ENCODE measurements at places on chromosomes 2 and 18. TPM values are rescaled to one million over a fixed set of nuclear protein-coding genes. Genes with fewer than 3 reads are reported as not detected.

GPR17 gene
- not detected for total RNA-seq

TNFAIP6 gene
- 2.2 TPM for total RNA-seq

CNGA3 gene
- total RNA-seq: not detected

UGT1A4 gene
- total RNA-seq: not detected

CHRNA1 gene
- 0.90 TPM for total RNA-seq

CFAP221 gene
- total RNA-seq: not detected

PID1 gene
- total RNA-seq: 0.83 TPM

STEAP3 gene
- 18.9 TPM for total RNA-seq

HOXD8 gene
- not detected for total RNA-seq

RESP18 gene
- total RNA-seq: not detected

ACTR3 gene
- total RNA-seq: 645 TPM

ERBB4 gene
- not detected for total RNA-seq

CRYBA2 gene
- total RNA-seq: not detected

LAMA3 gene
- 0.18 TPM for total RNA-seq

SFTPB gene
- total RNA-seq: not detected

PDE11A gene
- total RNA-seq: 0.56 TPM

PAX8 gene
- 0.28 TPM for total RNA-seq

PLB1 gene
- 0.90 TPM for total RNA-seq

CHN1 gene
- total RNA-seq: 58.4 TPM

SDC1 gene
- total RNA-seq: 22.0 TPM

FAM228A gene
- total RNA-seq: not detected

GCG gene
- total RNA-seq: not detected

PREB gene
- 36.1 TPM for total RNA-seq

CFAP210 gene
- not detected for total RNA-seq

RSAD2 gene
- not detected for total RNA-seq

MDH1B gene
- total RNA-seq: 0.54 TPM

KIAA2012 gene
- total RNA-seq: under 0.01 TPM

HMSD gene
- 0.28 TPM for total RNA-seq

Data from IMR-90 (cell line).